ELF-1 (cell line): ENCODE measurements at places on chromosomes 6 and 20.

DNA sequence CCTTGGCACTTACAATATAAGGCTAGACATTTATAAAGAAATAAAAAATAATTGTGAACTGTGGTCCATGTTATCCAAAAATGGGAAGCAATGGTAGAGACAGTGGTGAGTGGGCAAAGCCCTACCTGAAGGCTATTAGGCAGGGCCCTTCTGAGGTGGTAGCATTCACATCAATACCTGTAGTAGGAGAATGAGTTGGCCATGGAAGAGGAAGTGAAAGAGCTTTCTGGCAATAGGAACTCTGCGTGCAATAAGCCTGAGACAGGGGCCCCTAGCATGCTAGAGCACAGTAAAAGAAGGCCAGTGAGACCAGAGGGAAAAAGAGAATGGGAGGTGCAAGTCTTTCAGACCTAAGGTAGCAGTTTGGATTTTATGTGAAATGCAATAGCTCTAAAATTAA lies 754.5 kb downstream of the PTPRT start:
- no peak for DNase-seq

DNA sequence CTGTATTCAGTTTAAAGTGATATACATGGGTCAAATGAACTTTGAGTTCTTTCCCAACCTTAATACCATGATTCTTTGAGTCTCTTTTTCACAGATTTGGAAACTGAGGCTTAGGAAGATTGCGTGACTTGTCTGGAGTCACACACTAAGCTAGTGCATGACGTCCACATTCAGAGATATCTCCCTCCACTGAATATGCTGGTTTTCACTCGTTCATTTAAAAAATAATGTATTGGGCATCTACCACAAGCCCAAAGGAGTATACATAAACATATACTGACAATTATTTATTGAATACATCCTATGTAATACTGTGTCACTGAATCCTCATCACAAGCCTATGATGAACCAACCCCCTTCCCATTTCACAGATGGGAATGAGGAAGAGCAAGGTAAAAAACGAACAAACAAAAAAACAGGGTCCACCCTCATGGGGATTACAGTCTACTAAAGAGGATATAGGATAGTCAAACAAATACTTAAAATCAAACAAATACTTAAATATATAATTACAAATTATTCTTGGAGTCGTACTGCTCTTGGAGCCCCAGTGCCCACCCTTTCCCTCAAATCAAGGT lies 611 bp upstream of the TM9SF4 start:
- no peak for DNase-seq

GRCh38 chr20:62587757-62588402 lies 54.4 kb upstream of the SLCO4A1 start:
- no peak for DNase-seq

- DNase-seq = no peak
These were observed 56.9 kb upstream of the CTNNBL1 start for GRCh38 chr20:37636977-37637376.

DNA sequence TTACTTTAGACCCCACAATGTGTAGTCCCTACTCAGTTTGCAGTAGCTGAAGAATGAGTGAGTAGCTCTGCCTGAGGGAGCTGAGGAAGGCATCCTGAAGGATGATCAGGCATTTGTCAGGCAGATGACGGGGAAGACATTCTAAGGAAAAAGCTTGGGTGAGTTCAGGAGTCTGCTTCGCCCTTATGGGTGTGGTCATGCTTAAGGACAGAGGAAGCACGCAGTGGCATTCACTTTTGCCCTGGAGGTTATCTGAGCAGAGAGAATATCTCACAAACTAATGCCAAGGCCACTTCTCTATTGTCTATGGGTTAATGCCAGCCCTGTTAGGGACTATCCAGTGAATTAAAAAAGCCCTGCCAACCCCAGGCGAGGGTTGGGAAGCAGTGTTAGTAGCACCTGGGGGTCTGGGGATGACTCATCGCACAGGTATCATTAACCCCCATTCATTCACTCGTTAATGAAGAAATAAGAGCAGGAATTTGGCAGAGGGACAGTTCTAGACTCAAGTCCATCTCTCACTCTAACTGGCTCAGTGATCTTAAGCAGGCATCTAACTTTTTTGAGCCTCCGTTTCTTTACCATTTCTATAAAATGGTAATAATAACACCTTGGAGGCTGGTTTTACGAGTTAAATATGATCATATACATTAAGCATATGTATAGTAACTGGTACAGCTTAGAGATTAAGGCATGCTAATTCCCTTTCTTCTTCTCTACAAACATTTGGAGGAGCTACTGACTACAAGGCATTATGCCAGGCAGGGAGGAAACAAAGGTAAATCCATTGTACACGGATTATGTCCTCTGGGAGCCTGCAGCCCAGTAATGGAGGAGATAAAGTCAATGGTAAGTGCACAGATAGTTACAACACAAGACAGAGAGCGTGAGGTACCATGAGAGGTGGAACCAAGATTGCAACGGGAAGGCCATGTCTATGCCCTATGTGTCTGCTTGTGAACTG lies 93.2 kb upstream of the AKIRIN2 start:
- peak; percentile 29 for DNase-seq

GRCh38 chr20:10312111-10312510 lies 93.5 kb downstream of the SNAP25 start:
- DNase-seq = no peak

DNA sequence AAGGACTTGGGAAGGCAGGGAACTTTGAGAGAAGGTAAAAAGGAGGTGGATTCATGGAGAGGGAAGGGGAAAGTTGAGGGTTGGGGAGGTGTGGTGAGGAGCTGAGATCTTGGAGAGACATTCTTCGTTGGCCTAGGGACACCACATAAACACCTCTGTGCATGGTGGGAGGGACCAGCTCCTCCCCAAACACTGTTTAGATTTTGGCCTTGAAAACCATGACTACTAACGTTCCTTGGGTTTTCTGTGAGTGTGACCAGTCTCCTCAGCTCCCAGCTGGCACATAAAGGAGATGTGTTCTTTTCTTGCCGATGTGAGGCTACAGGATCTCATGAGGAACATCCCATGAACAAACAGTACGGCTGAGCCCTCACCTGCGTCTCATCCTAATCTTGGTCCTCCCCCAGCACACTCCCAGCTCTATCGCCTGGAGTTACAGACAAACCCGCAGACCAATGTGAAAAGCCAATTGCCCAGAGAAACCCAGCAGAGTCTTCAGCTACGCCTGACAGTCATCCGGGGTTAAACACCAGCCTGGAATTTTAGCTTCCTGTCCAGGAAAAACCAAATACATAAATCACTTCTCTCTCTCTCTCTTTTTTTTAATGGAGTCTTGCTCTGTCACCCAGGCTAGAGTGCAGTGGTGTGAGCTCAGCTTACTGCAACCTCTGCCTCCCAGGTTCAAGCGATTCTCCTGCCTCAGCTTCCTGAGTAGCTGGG lies 22.0 kb upstream of the DDR1 start:
- DNase-seq = no peak

DNA sequence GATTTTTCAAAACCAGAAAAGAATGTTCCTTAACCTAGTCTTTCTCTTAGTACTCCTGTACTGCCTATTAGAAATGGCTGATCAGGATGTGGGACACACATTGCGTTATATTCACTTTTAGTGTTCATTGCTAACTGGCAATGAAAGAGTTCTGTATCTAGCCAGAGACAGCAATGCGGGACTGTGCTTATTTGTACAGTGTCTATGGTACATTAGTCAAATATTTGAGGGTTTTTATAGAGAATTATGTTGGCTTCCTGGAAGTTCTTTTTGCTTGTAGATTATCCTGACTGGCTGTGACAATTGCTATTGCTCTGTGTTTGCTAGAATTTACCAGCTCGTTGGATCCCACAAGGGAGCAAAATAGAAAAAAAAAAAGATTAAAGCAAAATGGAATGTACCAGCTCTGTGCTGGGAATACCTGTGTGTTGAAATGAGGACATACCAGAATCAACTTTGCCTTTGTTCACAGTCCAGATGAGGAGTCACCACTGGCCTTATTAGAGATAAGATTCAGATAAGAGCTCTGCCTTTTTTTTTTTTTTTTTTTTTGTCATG lies 22.4 kb upstream of the IFNGR1 start:
- DNase-seq = no peak

DNA sequence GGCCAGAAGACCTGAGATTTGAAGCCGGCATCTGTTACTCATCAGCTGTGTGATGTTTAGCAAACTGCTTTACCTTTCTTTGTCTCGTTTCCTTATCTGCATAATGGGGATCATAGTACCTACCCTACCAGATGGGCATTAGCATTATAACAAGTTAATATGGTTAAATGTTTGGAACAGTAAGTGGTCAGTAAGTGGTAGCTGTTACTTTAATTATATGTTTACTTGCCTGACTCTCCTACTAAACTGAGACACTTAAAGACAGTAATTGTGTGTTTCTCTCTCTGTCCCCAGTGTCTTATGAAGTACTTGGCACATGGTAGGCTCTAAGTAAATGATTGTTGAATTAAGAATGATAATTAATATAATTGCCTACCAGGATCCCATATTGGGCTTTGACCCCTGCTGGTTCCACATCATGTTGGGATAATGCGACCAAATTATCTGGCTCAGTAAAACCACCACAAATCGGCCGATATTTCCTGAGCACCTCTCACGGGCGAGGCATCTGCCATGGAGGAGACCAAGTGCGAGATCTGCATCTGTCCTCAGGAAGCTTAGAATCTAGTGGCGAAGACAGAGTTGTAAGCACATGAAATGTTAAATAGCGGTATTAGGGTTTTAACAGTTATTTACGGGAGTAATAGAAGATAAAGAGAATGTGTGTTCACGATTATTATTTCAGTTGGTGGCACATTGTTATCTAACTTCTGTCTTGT lies 31.4 kb downstream of the PTK7 start:
- DNase-seq = no peak

DNA sequence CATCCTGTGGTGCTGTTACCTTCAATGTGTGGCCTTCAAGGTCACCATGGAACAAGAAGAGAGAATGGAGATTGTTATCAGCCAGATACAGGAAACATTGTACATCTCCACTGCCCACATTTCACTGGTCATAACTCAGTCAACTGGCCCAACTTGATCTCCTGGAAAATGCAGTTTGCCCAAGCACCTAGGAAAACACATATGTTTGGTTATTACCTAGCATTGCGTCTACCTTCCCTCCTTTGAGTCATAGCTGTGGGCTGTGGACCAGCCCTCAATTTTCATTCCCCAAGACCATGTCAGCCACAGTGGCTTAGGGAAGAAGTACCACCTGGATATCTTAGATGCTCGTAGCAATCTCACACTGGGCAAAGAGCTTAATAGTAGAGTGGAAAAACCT lies 513.4 kb downstream of the KIF16B start:
- DNase-seq = no peak

GRCh38 chr20:504632-505075 lies 38.9 kb downstream of the CSNK2A1 start:
- DNase-seq = no peak

DNA sequence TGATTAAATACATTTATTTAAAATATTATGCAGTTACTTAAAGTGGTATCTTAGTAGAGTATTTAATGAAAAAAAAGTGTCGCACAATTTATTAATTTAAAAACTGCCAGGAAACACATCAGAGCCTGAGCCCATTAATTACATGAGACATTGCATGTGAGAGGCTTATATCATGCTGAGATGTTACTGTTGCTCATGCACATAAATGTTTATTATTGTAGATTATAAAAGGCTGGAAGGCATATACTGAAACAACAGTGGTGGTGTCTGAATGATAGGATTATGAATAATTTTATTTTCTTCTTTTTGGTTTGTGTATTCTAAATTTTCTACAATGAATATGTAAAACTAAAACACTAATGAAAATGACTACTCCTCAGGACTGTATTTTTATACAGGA lies 45.7 kb upstream of the TXNDC5 start:
- no peak for DNase-seq

- no peak for DNase-seq
These were observed 3.6 kb upstream of the BTN2A2 start for GRCh38 chr6:26379292-26379691.

DNA sequence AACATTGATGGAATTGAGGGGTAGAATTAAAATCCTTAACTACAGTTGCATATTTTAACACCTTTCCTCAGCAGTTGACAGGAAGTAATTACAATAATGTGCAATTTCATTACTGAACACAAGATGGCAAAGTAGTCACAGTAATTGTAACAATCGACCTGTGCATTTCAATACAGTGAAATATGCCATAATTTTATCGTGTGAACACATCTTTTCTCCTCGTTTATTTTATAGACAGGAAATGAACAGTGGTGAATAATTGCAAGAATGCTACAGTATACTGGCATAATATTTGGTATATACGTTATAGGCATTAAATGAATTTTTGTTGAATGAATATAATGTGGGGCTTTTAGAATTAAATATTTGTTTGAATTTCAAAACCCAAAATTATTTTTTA lies 25.0 kb downstream of the CYB5R4 start:
- DNase-seq = no peak

- DNase-seq = no peak
These were observed 36.1 kb upstream of the PLCB4 start for GRCh38 chr20:9032758-9033157.

- peak; percentile 12 for DNase-seq
These were observed 4.5 kb downstream of the HIVEP2 start for GRCh38 chr6:142940487-142940886.

GRCh38 chr6:91509711-91510110 lies 922.8 kb upstream of the MAP3K7 start:
- no peak for DNase-seq

GRCh38 chr6:148460876-148461646 lies 118.4 kb downstream of the SASH1 start:
- DNase-seq = no peak

GRCh38 chr6:136886091-136886490 lies 36.0 kb upstream of the SLC35D3 start:
- no peak for DNase-seq

DNA sequence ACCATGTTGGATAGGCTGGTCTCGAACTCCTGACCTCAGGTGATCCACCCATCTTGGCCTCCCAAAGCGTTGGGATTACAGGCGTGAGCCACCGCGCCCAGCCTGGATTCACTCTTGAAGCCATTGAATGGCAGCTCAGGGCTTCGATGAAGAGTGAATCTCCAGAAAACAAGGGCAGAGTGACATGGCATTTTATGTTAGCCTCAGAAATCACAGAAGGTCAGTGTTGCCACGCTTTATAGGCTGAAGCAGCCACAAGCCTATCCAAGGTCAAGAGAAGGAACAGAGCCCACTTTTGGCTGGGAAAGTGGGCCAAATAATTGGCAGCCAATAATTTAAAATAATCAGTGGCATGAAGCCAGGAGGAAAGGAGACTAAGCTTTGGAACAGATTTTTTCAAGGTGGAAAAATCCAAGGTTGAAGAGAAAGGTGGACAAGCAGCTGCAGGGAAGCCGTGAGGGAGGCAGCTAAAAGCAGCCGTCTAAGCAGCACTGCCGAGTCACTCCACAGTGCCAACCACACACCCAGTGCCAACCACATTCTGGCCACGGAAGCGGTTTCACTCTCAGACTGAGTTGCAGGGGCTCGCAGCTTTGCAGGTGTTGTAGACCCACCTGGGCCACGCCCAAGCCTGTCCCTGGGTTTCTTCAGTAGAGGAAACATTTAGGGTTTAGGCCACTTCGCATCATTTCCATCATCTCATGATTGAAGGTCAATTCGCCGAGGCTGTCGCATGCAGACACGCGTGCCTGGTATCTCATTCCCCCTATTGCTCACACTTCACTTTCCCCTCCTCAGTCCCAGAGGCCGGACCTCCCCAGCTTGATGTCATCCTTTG lies 17.4 kb upstream of the AVP start:
- no peak for DNase-seq
